ENCODE measurements at places on chromosomes 2 and 18. TPM values are rescaled to one million over a fixed set of nuclear protein-coding genes. Genes with fewer than 3 reads are reported as not detected.
A peak's percentile ranks its signal among the peaks of the same experiment; 100 is the strongest.

The STARD6 gene
- not detected for total RNA-seq

The SCTR gene
- total RNA-seq, result not detected

The FZD7 gene
- 404 TPM for total RNA-seq

- H3K27ac ChIP-seq, result no peak overlapping the region
- no peaks in the 10 kb centered on the region for H3K4me1 ChIP-seq
- DNase-seq, result no peak
- no peaks in the 10 kb centered on the region for H3K27me3 ChIP-seq
These were observed 24.3 kb upstream of the LTBP1 start for GRCh38 chr2:32922501-32922900.

GRCh38 chr2:54347622-54348021 is 91.6 kb upstream of the TSPYL6 start:
- no peak overlapping the region for H3K27ac ChIP-seq
- DNase-seq, result peak; percentile 37
- H3K27me3 ChIP-seq, result no peaks in the 10 kb centered on the region
- H3K4me3 ChIP-seq, result no peak overlapping the region

- no peak overlapping the region for H3K27ac ChIP-seq
- no peak overlapping the region for H3K4me3 ChIP-seq
- no peaks in the 10 kb centered on the region for H3K36me3 ChIP-seq
These were observed 685.5 kb downstream of the CPS1 start for GRCh38 chr2:211241891-211242290.

DNA sequence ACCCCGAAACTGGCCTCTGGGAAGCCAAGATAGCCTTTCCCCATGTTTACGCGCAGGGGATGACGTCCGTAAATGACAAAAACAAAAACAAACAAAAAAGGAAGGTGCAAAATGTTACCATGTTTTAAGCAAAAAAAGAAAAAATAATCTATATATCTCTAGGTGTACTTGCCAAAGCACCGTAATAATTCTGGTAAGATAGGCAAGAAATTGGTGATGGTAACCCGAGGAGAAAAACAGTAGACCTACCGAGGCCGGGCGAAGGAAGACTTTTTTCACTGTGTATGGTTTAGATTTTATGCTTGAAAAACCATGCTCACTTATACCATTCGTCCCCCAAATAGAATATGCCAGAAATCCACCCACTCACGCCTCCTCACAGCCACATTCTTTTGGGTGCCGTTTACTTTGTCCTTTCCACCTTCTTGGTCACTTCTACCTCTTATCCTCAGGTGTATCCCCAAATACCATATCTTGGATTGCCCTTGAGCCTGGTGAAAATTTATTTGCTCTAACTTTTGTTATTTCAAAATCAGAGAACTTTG is 8.0 kb downstream of the GATA6 start:
- H3K4me3 ChIP-seq, result peak overlapping the region; percentile 45
- peaks cover 12% of the 10 kb centered on the region for H3K4me1 ChIP-seq
- peaks cover 98% of the 10 kb centered on the region for H3K27me3 ChIP-seq
- H3K27ac ChIP-seq, result no peak overlapping the region
- no peaks in the 10 kb centered on the region for H3K36me3 ChIP-seq

GRCh38 chr2:8204711-8205110 is 477.1 kb upstream of the ID2 start:
- DNase-seq, result no peak
- H3K27me3 ChIP-seq, result no peaks in the 10 kb centered on the region
- no peak overlapping the region for H3K27ac ChIP-seq
- peaks cover 5% of the 10 kb centered on the region for H3K36me3 ChIP-seq
- no peak overlapping the region for H3K4me3 ChIP-seq
- H3K4me1 ChIP-seq, result no peaks in the 10 kb centered on the region

All from GM23338 (cell line).